ENCODE measurements at places on chromosomes 4 and X.

DNA sequence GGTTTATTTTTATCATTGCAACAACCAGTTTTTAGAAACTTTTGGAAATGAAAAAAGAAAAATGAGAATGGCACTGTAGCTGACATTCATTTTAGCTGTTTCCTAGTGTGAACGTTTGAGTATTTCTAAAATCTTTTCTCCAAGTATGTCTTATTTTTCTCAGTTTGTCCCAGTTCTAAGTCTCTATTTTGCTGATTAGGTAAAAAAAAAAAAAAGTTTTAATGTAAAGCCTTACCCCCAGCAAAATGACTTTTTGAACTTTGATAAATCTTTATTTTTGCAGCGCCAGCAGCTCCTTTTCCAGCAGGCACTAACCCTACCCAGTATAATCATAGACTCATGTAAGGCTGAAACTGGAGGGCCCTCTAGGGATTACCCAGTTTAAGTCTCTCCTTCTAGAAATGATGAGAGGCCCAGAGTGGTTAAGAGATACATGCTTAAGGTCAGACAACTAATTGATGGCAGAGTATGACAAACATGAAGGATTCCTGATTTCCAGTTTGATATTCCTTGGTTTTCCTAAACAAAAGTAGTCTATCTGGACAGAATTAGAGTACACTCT, 84.3 kb upstream of the SLC4A4 start:
- DNase-seq: no peak

GRCh38 chrX:120316587-120317283, 5.5 kb upstream of the TMEM255A start:
- no peak for DNase-seq

GRCh38 chr4:143699331-143700045, 987 bp downstream of the FREM3 start:
- no peak for DNase-seq

- DNase-seq: no peak
Measured at GRCh38 chr4:79213010-79213409, 112.9 kb downstream of the NAA11 start.

DNA sequence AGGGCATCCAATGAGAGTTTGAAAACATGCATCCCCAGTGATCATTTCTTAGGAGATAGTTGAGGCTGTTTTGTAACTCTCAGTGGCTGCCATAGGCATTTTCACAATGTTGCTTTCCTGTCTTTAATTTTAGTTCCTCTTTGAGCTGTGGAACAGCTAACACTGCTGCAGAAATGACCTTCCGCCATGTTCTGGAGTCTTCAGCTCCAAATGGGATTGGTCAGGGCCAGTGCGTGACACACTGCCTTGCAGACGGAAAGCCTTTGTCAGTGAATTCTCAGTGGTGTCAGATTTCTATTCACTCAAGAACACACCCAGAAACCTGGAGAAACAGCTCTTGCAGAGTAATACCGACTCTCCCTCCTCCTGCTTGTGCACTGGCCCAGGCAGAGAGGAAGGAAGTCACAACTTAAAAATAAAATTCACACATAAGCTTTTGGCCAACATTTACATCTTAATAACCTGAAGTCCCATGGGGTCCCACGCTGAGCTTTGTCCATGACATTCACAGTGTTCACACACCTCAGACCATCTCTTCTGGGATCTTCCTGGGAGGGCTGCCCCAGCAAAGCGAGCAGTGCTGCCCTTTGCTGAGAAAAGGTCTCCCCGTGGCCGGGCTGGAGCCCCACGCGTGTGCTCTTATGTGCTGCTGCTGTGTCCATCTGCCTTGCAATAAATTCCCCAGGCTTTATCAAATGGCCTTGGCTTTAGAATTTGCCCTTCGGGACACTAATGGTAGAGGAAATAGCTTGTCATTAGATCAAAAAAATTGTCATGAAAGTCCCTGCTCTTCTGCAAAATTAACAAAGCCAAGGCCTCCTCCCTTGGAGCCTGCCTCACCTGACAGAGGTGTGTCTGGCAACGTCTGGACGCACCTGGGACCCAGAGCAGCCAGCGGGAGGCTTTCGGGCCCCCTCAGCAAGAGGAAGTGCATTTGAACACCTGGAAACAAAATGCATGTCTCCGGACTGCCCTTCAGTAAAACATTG, 126.8 kb downstream of the IRF2 start:
- peak; percentile 74 for DNase-seq

- DNase-seq: peak; percentile 76
Measured at GRCh38 chr4:175705407-175705806, 106.7 kb downstream of the GPM6A start.

DNA sequence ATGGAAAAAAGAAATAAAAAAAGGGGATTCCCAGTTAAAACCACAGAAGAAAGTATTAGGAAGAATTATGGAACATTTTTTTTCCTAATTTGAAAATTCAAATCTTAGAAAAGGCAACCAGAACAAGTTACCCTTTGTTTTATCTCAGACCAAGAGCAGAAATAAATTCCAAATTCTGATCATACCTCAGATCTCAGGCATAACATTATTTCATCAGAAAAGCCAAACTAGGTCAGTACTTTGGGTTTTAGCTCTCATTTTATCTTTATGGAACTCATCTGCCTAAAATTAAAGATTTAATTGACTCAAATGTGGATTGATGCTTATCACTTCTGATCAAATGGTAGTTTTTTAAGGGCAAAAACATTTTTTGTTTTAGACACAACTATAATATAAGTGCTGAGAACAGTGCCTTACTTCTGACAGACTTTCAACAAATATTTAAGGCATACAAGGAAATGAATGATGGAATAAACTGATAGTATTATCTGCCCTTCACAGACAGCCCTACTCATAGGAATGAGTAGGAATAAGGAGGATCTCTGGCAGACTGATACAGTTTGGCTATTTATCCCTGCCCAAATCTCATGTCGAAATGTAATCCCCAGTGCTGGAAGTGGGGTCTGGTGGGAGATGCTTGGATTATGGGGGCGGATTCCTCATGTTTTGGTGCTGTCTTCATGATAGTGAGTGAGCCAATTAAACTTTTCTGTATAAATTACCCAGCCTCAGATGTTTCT, 245.3 kb upstream of the PITX2 start:
- DNase-seq: no peak

DNA sequence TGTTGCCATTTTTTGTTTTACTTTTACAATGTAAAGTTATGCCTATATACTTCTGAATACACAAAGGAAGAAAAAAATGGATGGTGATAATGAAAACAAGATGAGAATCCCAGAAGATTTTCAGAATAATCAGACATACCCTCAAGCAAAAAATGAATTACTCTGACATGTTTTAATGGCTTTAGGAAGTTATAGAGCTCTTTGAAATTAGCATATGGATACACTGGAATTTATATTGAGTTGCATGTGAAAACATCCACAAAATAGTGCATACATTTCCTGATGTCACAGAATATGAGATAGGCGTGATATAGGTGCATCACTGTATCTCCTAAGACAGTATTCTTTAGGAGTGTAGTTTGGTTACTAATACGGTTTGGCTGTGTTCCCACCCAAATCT, 351.3 kb downstream of the SLC7A11 start:
- DNase-seq: no peak

DNA sequence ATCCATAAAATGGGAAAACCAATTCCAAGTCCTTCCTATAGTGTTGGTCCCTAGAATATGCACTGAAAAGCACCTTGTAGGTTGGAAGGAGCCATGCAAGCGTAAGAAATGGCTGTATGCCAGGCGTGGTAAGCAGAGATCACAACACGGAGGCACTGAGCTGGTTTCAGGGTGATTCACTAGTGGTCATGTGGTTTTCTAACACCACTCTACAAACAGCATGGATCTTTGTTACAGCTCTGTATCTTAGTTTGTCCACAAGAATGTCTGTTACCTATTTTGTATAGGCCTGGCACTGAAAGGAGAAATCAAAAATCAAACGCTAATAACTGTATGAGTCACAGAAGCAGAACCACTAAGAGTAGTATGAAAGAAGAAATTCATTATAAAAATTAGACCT, 71.9 kb downstream of the MAGEB17 start:
- no peak for DNase-seq

- DNase-seq: peak; percentile 49
Measured at GRCh38 chrX:135185795-135186443, 14.7 kb upstream of the CT55 start.

DNA sequence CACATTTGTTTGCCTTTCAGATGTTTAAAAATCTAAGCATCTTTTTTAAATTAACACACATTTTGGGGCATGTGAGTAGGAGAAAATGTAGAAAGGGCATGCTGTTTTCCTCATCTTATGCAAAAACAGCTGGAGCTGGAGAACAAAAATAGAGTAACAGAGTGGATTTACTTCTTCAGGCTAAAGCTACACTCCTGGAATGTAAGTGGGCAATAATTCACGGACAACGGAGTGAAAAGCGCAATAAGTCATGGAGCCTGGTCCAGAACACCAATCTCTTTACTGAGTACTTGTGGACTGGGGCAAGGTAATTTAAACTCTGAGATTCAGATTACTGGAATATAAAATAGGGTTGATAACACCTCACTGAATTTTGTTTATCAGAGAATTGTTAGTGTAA, 1018.8 kb upstream of the HS3ST1 start:
- no peak for DNase-seq

GRCh38 chr4:17670423-17670822, 56.0 kb downstream of the MED28 start:
- no peak for DNase-seq

- no peak for DNase-seq
Measured at GRCh38 chr4:112119353-112119783, 25.9 kb upstream of the FAM241A start.

GRCh38 chrX:110310896-110311295, 7.0 kb downstream of the AMMECR1 start:
- DNase-seq: no peak

- DNase-seq: no peak
Measured at GRCh38 chr4:147334478-147334877, 146.4 kb upstream of the EDNRA start.

DNA sequence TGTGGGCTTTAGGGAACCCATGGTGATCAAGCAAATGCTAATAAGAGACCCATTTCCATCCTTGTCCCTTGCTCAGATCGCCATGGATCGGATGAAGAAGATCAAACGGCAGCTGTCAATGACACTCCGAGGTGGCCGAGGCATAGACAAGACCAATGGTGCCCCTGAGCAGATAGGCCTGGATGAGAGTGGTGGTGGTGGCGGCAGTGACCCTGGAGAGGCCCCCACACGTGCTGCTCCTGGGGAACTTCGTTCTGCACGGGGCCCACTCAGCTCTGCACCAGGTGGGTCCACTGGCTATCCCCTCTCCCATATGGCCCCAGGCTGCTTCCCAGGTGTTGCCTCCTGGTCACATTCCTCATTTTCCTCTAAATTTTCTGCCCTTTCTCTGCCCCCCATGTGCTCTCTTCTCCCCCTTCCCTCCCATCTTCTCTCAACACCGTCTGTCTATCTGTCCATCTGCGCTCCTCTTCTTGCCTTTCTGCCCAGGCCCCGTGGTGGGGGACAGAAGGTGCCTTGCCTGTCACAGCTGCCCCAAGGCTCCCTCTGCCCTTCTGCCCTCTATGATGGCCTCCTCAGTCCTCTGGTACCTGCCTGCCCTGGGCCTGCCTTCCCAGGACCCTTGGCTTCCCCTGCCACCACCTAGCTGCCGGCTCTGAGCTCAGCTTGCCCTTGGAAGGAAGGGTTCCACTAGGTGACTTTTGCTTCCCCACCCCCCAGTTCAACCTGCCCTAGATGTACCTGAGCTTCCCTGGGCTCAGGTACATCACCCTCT, 5.2 kb downstream of the CDK16 start:
- DNase-seq: no peak

GRCh38 chr4:178196751-178197374, 754.6 kb upstream of the AGA start:
- no peak for DNase-seq

DNA sequence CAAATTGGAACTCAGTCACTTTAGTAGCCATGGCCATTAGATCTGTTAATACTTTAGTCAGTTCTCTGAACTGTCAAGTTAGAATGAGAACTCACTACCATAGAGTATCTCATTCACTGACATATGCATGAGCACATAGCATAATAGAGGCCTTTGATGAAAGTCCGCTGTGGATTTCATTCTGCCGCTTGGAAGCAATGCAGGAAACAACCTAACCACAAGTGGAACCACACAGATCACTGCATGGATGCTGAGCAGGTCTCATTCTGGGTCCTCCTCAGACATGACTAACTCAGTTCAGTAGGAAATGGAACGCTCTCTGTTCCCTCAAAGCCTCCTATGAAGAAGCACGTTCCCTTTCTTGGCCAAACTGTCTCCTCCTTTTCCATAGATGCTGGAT, 1624.8 kb upstream of the TENM3 start:
- no peak for DNase-seq

GRCh38 chrX:29487714-29488113, 727.6 kb upstream of the MAGEB2 start:
- DNase-seq: no peak

DNA sequence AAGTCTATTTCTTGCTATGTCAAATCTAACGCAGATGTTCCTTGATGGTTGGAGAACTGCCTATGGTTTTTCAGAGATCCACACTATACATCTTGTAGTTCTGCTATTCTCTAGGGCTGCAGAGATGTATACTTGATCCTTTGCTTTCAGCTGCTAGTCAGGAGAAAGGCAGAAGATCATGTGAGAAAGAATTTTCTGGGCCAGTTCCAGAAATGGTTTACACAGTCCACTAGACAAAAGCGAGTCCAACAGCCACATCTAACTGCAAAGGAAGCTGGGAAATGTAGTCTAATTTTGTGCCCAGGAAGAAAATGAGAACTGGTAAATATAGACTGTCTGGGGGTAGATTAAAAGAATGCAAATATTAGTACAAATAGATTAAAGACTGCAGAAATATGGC, 394.3 kb upstream of the SLIT2 start:
- no peak for DNase-seq

GRCh38 chrX:22818061-22818460, 181.7 kb upstream of the DDX53 start:
- no peak for DNase-seq

DNA sequence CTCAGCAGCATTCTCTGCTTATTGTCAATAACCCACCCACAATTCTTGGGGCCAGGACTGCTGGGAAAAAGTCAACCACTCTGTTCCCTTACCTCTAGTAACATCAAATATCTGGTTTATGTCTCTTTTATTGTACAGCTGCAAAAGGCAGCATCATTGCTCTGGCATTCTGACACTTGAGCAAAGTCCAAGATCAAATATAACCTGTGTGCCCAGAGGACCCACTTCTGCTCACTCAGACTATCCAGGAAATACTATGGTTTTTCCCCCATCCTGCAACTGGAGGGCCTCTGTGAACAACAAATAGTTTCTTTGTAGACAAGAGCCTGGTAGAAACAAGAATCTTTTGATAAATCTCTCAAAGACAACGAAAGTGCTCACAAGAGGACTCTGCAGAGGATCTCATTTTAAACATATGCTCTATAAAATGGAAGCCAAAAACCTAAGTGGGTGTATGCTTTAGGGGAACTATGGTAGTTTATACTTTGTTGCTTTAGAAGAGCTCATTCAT, 154.7 kb downstream of the RAB28 start:
- no peak for DNase-seq

GRCh38 chr4:147596377-147596776, 20.8 kb upstream of the TMEM184C start:
- DNase-seq: no peak

DNA sequence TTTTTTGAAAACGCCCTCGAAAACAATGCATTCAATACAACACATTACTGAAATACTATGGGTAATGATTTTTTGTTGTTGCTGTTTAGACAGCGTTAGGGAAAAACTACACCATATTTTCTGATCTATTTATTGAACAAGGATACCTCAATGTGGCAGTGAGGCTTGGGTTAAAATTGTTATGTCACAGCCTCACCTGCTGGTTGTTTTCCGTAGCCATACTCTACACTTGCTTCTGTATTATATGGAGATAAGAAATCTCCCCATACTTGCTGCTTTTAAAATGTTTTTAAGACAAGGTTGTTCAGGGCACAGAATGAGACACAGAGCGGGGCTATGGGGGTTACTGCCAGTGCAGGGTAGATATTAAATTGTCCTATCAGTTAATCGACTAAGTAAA, 221.6 kb upstream of the FTHL17 start:
- DNase-seq: no peak
